ENCODE measurements at places on chromosomes 2 and 18.
A peak's percentile ranks its signal among the peaks of the same experiment; 100 is the strongest.

GRCh38 chr2:19769513-19769912 is 132.3 kb downstream of the TTC32 start:
- DNase-seq, result no peak

DNA sequence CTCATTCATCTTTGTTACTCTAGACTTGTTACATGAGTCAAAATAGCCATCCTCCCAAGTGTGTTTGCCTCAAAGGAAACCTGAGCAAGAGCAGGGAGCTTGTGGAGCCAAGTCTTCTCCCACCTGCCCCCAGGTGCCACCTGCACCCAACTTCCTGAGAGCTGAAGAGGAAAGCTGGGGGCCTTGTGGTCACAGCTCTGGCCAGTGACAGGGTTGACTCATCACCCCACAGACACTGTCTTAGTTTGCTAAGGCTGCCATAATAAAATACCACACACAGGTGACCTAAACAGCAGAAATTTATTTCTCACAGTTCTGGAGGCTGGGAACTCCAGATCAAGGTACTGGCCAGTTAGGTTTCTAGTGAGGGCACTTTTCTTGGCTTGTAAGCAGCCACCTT is 99.6 kb downstream of the TPGS2 start:
- no peak for DNase-seq

DNA sequence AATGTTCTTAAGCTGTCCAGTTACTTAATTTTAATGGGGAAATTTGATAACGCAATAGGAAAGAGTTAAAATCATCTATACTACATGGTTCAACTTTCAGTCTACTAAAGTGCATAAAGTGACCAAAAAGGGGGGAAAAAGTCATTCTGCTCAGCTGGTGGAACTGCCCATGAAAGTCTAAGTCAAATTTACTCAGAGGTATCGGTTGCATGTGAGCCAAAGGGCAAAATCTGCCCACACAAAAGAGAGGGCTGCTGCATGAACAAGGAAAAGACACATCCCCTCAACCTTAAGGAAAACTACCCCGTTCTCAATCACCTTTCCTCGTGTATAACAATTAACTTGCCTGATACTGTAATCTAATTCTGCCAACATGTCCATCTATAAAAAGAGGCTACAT is 126.1 kb downstream of the TCF4 start:
- no peak for DNase-seq

DNA sequence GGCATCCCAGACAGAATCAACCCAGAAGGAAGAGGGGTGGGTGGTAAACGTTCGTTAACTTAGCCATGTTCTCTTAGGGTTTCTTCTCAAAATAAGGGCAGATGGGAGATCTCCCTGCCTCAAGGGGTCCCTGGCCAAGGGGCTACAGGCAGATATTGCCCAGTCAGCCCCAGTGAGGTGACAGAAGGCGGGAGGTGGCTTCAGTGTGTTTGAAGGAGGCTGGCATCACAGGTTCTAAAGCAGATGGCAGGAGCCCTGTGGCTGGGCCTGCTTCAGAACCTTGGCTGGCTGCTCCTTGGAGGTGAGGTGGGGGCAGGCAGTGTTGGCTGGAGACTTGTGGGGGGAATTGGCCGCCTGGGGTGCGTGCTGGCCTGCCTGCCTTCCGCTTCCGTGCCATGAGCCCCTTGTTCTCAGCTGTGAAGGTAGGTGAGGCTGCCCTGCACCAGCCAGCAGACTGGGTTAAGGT is 23.5 kb downstream of the HPCAL1 start:
- DNase-seq, result no peak

GRCh38 chr2:202353430-202353829 is 22.7 kb upstream of the BMPR2 start:
- no peak for DNase-seq

GRCh38 chr2:79835911-79836310 is 323.1 kb downstream of the CTNNA2 start:
- no peak for DNase-seq

DNA sequence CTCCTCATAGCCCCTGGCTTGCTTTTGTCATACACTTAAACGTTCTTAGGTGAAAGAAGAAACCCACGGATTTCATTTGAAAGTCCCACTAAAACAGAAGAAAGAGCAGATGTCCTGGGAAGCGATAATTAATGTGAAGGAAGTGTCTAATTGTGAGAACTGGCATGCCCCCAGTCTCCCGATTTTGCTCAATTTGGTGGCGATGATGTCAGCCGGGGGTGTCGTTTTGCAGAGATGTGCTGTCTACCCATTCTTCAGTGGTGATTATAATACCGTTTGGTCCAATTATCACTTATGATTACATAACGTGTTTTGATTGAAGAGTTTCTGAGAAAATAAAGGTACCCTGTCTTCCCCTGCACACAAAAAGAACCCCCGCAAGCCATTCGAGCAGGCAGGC is 103.1 kb downstream of the RTN4 start:
- no peak for DNase-seq

DNA sequence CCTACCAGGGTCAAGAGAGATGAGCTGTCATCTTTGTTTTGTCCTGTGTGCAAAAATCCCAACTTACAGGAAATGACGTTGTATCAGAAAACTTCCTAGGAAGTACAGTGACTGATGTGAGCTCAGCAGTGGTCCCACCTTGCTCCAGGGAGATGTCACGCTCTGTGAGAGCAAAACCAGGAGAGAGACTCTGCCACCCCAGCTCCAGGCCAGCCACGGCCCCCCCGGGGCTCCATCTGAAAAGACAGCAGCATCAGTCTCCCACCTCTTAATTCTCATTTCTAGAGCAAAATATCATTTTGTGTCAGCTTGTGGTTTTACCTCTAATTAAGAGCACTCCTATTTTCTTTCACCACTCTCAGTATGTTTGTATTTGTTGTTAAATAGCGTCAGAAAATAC is 57.5 kb downstream of the MYL12B start:
- DNase-seq, result no peak

DNA sequence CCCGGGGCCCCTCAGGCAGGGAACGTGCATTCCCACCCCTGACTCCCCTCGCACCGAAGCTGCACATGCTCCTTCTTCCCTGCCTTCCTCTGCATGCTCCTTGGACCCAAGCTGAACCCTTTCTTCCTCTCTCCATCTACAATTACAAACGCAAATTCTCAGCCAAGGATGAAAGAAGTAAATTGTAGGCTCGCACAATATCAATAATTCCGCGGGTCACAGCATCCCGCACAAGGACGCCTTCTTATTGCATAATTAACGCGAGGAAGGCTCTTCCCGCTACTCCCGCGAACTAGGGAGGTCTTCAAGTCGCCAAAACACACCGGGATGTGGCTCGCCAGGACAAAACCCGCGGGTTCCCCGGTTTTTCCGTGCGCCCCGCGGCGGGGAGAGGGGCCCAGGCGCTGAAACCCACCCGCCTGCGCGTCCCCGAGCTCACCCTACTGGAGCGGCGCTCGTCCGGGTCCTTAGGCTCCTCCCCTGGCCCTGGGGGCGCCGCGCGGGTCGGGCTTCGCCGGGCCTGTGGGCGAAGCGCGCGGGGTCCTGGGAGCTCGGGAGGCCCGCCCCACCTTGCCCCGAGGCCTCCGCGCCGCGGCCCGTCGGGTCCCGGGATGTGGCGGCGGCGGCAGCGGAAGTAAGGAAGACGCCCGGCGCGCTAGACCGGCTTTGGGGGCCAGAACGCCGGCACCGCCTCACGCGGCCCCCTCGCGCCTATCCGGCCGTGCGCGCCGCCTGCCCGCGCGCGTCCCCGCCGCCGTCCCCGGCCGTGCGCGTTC is at the start of gene CHST10:
TSS of gene CHST10 (minus strand) at position 734 of the 776 bp plus-strand sequence. CDS start 10,993 bp downstream, outside the sequence.
- DNase-seq, result peak; percentile 47

DNA sequence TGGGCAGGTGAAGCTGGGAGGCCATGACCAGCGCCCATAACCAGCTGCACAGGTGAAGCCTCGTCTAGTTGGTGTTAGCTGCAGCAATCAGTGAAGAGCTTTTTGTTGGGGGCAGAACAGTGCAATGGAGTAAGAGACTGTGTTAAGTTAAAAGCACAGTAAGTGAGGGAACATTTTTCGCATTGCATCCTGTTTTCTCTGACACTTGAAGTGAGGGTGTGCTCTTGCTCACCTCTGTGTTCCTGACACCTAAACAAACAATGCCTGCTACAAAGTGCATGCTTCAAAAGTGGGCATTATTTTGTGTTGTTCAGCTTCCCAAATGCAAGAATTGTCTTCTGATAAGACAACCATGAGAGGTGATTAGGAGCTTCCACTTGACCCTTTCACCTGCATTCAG is 324.0 kb upstream of the ACVR2A start:
- DNase-seq, result no peak

DNA sequence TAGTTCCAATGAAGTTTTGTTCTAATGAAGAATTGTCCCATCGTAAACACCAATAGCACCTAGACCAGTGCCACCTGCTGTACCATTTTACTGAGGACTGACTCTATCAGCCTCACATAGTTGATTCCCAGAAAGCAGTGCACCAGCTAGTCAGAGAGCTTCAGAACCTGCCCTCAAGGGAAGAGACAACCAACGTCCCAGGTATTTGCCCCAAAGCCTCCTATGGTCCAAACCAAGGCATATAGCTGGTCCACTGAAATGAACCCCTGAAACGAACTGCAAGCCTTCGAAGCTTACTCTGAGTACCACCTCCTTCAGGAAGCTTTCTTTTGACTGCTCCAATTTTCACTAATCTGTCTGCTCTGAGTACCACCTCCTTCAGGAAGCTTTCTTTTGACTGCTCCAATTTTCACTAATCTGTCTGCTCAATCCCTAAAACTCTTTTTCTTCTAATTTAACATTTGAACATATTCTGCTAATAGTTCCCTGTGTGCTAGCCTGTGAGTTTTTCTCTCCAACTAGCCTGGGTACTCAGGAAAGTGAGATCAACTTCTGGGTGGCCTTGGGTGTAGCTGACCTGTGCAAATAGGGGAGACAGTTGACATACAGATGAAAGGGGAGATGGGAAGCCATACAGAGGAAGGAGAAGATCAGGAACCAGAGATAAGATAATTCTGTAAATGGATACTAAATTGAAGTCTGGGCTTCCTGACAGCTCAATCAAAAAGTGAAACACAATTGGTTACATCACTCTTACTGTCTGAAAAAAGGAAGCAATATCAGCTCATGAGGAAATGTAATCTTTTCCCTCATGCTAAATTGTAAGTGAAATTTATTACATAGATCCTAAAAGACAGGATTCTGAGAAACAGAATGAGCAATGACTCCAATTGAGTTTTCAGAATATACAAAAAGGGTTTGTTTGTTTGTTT is 33.5 kb upstream of the EML4 start:
- DNase-seq, result no peak

GRCh38 chr2:239884875-239885274 is 140.3 kb downstream of the NDUFA10 start:
- DNase-seq, result no peak

GRCh38 chr18:22734791-22735627 is 198.1 kb upstream of the RBBP8 start:
- DNase-seq, result no peak

GRCh38 chr2:218033590-218034496 is 31.0 kb upstream of the TNS1 start:
- no peak for DNase-seq

GRCh38 chr2:217279556-217279955 is 419.7 kb upstream of the TNP1 start:
- DNase-seq, result no peak

DNA sequence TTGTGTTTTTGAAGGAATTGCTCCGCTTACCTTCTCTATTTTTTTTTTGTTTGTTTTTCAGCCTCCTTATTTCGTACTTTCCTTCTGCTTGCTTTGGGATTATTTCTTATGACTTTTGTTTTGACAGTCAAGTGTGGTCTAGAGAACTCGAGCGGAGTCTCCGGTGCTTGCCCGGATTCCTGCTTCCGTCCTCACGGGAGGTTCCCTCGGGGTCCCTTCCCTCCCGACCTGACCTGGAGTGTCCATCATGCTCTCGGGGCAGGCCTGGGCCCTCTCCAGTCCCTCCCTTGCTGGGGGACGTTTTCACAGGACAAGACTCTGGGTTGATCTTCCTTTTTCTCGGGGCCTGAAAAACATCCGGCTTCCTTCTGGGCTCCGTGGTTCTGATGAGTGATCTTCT is 45.9 kb downstream of the CTDP1 start:
- no peak for DNase-seq

DNA sequence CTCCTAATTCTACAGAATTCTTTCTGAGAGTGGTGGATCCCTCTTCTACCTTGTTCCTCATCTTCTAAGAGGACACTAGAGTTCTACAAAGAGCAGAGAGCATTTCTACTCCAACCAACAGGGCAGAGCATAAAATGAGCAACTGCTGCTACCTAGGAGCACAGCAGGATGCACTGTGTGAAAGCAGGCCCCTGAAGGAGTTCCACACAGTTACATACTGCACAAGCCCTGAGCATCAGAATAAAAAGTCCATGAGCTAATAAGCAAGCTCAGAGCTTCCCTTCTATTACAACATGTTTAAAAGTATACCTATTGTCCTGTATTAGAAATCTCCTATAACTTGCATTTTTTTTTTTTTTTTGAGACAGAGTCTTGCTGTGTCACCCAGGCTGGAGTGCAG is 8.4 kb downstream of the FHL2 start:
- no peak for DNase-seq

DNA sequence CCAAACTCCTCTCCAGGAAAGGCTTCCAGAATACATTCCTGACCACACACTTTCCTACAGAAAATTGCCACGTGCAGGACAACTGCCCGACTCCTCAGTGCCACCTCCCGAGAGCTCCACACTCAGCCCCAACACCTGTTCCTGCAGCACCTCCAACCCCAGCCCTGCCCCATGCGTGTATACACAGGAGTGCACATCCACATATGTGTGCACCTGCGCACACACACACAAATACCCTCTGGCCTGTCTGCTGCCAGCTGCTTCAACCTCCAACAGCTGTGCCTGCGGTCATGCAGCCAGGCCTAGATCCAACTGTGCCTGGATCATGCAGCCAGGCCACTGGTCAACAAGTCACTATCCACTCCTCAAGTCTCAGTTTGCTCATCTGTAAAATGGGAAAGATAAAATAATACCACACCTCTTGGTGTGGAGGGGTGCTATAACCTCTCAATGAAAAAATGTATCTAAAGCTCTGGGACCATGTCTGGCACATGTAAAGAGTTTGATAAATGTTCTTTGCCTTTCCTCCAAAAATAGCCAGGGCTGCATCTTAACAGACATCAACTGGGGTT is 152.1 kb upstream of the ID2 start:
- DNase-seq, result no peak

DNA sequence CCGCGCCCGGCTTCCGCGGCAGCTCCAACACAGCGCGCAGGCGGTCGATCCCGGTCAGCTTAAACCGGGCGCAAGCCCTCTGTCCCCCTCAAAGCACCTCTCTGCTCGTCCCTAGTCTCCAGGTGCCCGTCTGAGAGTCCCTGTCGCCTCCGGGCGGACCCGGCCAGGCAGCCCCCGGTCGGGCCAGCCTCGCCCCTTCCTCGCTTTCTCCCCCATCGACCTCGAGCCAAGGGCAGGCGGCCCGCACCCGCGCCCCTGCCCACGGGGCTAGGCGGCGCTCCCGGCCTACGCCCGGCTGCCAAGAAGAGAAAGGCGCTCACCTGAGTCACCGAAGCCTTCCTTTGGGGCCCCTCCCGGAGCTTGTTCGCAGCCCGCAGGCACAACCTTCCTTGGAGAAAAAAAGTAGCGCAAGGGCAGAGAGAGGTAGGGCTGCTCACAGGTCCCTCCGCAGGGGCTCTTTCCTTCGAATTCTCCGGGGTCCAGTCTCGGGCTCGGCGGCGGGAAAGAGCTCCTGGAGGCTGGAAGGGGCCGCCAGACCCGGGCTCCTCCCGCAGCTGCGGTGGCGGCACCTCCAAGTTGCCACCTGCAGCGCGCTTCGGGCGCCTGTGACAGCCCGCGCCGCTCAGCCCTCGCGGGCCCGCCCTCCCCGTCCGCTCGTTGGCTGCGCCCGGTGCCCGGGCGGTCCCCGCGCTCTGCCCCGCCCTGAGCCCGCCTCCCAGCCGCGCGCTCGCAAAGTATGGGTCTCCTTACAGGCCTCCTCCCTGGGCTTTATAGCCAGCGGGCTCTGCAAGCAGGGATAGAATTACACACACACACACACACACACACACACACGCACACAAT is 86.5 kb upstream of the EPB41L3 start:
- no peak for DNase-seq

Measured in stimulated activated CD8-positive, alpha-beta memory T cell treated with anti-CD3 and anti-CD28 coated beads, Interleukin-15, amount 100 ng/mL, for 24 hours (primary cell).